ENCODE measurements at places on chromosomes 13 and 19. TPM values are rescaled to one million over a fixed set of nuclear protein-coding genes. Genes with fewer than 3 reads are reported as not detected.

DNA sequence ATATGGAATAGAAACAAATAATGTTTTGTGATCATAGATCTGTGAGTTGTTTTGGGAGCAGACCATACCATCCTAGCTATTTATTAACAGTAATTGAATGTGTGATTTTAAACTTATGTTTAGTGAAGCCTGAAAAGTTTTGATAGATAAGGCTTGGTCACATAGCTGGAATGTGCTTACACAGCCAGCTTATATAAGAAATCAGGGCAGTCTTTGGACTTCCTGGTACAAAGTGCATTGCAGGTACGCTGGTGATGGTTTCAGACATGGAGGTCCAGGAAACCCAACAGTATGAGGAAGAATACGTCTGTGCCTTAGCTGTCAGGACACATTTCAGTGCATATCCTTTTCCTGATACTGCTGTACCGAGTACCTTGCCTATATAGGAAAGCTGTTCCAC lies 2316.2 kb upstream of the PCDH20 start:
- no peak for DNase-seq
- no peaks in the 10 kb centered on the region for H3K27me3 ChIP-seq
- no peaks in the 10 kb centered on the region for H3K4me1 ChIP-seq

The HSH2D gene
- total RNA-seq: 2.3 TPM

The CTXN1 gene
- 22.7 TPM for total RNA-seq

The ACP7 gene
- total RNA-seq: 0.15 TPM

The CGB1 gene
- not detected for total RNA-seq

The GRK1 gene
- total RNA-seq: 0.31 TPM

DNA sequence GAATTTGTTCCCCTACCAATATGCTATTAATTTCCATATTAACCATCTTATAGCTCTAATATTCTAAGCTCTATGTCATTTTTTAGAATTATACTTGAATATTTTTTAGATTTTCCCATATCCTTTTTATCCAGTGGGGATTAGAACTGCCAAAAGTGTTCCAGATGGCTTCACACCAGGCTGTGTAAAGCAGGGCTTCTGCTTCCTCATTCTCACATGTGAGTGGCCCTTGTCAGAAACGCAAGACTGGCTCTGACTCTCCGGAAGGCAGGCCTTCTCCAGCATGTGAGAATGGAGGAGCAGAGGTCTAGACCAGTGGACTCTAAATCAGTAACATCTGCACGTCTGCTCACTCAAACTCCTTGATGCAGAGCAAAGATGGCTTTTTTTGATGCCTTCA lies 650.1 kb downstream of the FGF9 start:
- H3K36me3 ChIP-seq: no peaks in the 10 kb centered on the region
- H3K27ac ChIP-seq: no peak overlapping the region
- peaks cover 2% of the 10 kb centered on the region for H3K4me1 ChIP-seq

The LILRB2 gene
- total RNA-seq: not detected

The LYL1 gene
- total RNA-seq: 0.86 TPM

GRCh38 chr13:105231579-105231978 lies 1303.9 kb downstream of the EFNB2 start:
- H3K4me3 ChIP-seq: no peak overlapping the region
- H3K27me3 ChIP-seq: no peaks in the 10 kb centered on the region
- no peak overlapping the region for H3K27ac ChIP-seq

DNA sequence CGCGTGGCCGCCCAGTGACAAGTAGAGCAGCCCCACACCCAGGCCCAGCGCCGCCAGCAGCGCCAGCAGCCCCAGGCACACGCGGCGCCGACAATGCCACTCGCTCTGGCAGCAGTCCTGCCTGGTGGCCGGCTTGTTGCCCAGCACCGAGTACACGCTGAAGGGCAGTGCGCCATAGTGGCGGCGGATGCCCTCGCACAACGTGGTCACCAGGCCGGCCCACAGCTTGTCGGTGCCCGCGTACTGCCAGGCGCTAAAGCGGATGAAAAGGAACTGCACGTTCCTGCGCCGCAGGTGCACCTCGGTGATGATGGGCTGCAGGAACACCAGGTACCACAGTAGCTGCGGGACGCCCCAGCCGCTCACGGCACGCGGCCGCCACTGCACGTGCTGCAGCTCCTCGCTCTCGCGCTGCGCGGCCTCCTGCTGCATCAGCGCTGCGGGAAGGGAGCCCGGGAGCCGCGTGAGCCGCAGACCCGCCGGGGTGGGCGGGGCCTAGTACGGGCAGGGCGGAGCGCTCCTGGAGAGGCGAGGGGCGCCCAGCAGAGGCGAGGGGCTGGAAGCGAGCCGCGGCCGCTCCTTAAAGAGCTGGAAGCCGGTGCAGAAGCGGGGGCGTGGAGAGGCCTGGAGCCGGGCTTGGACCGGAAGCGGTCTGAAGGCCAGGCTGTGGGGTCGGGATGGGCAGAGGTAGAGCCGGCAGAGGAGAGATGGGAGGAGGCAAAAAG lies 7.3 kb downstream of the NKPD1 start:
- H3K4me3 ChIP-seq: peak overlapping the region; percentile 76
- H3K27me3 ChIP-seq: peaks cover 7% of the 10 kb centered on the region
- no peak overlapping the region for H3K27ac ChIP-seq
- no peaks in the 10 kb centered on the region for H3K36me3 ChIP-seq
- DNase-seq: peak; percentile 72
- H3K4me1 ChIP-seq: no peaks in the 10 kb centered on the region

GRCh38 chr13:110379905-110380341 lies 72.8 kb downstream of the COL4A2 start:
- H3K27me3 ChIP-seq: no peaks in the 10 kb centered on the region
- peak; percentile 58 for DNase-seq
- H3K36me3 ChIP-seq: peaks cover 5% of the 10 kb centered on the region

The KIR2DL3 gene
- not detected for total RNA-seq

DNA sequence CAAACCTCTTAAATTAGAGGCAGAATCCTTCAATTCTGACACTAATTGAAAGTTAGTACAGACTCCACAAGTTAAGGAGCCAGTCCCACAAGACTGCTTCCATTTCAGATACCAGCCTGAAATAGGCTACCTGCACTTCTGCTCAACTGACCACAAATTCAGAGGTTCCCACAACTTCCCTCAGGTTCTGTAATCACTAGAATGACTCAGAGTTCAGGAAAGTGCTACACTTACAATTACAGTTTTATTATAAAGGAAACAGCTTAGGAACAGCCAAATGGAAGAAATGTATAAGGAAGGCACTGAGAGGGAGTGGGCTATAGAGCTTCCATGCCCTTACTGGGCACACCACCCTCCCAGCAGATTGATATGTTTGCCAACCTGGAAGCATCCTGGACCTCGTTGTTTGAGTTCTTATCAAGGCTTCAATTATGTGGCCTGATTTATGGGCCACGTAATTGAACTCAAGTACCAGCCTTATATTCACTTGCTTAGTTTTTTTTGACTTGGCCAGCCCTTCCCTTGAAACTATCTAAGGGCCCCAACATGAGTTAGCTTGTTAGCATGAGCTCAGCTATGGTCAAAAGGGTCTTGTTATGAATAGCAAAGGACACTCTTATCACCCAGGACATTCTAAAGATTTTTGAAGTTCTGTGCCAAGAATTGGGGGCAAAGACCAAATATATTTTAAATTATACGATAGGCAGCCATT lies 25.9 kb downstream of the NBEA start:
- peaks cover 37% of the 10 kb centered on the region for H3K36me3 ChIP-seq
- H3K4me3 ChIP-seq: no peak overlapping the region
- no peak overlapping the region for H3K27ac ChIP-seq
- 0 out of 2 replicates have a peak, but pooled peaks cover 2% of the 10 kb centered on the region for H3K4me1 ChIP-seq

GRCh38 chr13:58056426-58056825 lies 424.9 kb downstream of the PCDH17 start:
- peaks cover 2% of the 10 kb centered on the region for H3K4me1 ChIP-seq
- H3K4me3 ChIP-seq: no peak overlapping the region
- no peaks in the 10 kb centered on the region for H3K27me3 ChIP-seq

DNA sequence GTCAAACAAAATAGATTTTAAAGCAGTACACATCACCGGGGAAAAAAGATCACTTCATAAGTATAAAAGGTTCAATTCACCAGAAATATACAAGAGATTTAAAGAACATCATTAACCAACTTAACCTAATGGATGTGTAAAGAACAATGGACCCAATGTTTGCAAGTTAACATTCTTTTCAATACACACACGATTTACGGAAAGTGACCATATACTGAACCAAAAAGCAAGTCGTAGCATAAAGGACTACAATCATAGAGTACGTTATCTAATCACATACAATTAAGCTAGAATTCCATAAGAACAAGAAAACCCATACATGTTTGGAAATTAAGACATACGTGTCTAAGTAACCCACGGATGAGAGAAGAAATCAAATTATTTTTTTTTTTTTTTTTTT lies 9.6 kb downstream of the TGDS start:
- no peak overlapping the region for H3K4me3 ChIP-seq
- H3K27me3 ChIP-seq: no peaks in the 10 kb centered on the region
- DNase-seq: no peak
- peaks cover 62% of the 10 kb centered on the region for H3K36me3 ChIP-seq

The HRC gene
- 1.8 TPM for total RNA-seq

Data from H9 (cell line).